Spinal cord (tissue), 10 donors: ENCODE measurements at places on chromosomes 1 and 21. TPM values are rescaled to one million over a fixed set of nuclear protein-coding genes. Genes with fewer than 3 reads are reported as not detected.

JAM2 gene
- total RNA-seq = 104 TPM

MASP2 gene
- not detected for total RNA-seq

HRNR gene
- total RNA-seq = not detected

SMIM1 gene
- 0.99 TPM for total RNA-seq

CHIA gene
- not detected for total RNA-seq

S100A8 gene
- 8.3 TPM for total RNA-seq

C8B gene
- total RNA-seq = not detected

ANGPTL1 gene
- 8.9 TPM for total RNA-seq

IL12RB2 gene
- total RNA-seq = 2.5 TPM

CFHR2 gene
- not detected for total RNA-seq

SPRR5 gene
- not detected for total RNA-seq

NCF2 gene
- 7.2 TPM for total RNA-seq

MYOG gene
- total RNA-seq = 0.11 TPM

L1TD1 gene
- 1.9 TPM for total RNA-seq

KLHL21 gene
- 18.3 TPM for total RNA-seq

OR6N1 gene
- total RNA-seq = not detected

SMIM12 gene
- total RNA-seq = 28.3 TPM

ESPN gene
- 1.9 TPM for total RNA-seq

P3H1 gene
- total RNA-seq = 34.2 TPM

CRYAA gene
- not detected for total RNA-seq
